Hepatocyte (in vitro differentiated cells): ENCODE measurements at places on chromosomes 7 and 10. TPM values are rescaled to one million over a fixed set of nuclear protein-coding genes. Genes with fewer than 3 reads are reported as not detected.

The PDSS1 gene
- polyA plus RNA-seq = 6.1 and 9.7 TPM in 2 replicates

The KNDC1 gene
- polyA plus RNA-seq = 4.0 and 4.3 TPM in 2 replicates

The GDF10 gene
- 3.3 and 5.7 TPM in 2 replicates for polyA plus RNA-seq

GRCh38 chr10:67790534-67791408 is 47.2 kb downstream of the DNAJC12 start:
- no peaks in the 10 kb centered on the region for H3K4me1 ChIP-seq
- no peak for DNase-seq
- H3K36me3 ChIP-seq = no peaks in the 10 kb centered on the region
- peaks cover 4% of the 10 kb centered on the region for H3K27me3 ChIP-seq
- no peak overlapping the region for H3K27ac ChIP-seq

DNA sequence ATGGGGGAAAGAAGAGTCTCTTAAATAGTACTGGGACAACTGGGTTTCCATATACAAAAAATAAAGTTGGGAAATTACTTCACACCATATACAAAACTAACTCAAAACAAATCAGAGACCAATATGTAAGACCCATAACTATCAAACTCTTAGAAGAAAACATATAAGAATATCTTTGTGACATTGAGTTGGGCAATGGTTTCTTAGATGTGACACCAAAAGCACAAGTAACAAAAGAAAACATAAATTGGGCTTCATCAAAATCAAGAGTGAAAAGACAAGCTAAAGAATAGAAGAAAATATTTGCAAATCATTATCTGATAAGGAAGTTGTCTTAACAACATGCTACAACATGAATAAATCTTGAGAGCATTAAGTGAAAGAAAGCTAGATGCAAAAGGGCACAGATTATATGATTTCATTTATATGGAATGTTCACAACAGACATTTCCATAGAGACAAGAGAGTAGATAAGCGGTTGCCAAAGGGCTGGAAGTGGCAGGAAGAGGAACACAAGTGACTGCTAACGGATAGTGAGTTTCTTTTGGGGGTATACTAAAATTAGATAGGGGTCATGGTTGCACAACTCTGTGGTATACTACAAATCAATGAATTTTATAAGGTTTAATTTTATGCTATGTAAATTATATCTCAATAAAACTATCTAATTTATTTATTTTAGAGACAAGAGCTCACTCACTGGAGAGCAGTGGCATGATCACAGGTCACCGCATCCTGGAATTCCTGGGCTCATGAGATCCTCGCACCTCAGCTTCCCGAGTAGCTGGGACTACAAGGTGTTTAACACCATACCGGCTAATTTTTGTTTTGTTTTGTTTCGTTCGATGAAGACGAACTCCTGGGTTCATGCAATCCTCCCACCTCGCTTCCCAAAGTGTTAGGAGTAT is 35.4 kb downstream of the JMJD1C start:
- no peak overlapping the region for H3K4me3 ChIP-seq
- H3K27ac ChIP-seq = peak overlapping the region; percentile 44
- DNase-seq = peak; percentile 25
- peaks cover 13% of the 10 kb centered on the region for H3K4me1 ChIP-seq
- no peaks in the 10 kb centered on the region for H3K36me3 ChIP-seq
- H3K27me3 ChIP-seq = no peaks in the 10 kb centered on the region

GRCh38 chr10:120601999-120602398 is 145.0 kb downstream of the PLPP4 start:
- no peaks in the 10 kb centered on the region for H3K36me3 ChIP-seq
- no peak overlapping the region for H3K4me3 ChIP-seq
- H3K27me3 ChIP-seq = no peaks in the 10 kb centered on the region
- no peak overlapping the region for H3K27ac ChIP-seq
- no peak for DNase-seq

DNA sequence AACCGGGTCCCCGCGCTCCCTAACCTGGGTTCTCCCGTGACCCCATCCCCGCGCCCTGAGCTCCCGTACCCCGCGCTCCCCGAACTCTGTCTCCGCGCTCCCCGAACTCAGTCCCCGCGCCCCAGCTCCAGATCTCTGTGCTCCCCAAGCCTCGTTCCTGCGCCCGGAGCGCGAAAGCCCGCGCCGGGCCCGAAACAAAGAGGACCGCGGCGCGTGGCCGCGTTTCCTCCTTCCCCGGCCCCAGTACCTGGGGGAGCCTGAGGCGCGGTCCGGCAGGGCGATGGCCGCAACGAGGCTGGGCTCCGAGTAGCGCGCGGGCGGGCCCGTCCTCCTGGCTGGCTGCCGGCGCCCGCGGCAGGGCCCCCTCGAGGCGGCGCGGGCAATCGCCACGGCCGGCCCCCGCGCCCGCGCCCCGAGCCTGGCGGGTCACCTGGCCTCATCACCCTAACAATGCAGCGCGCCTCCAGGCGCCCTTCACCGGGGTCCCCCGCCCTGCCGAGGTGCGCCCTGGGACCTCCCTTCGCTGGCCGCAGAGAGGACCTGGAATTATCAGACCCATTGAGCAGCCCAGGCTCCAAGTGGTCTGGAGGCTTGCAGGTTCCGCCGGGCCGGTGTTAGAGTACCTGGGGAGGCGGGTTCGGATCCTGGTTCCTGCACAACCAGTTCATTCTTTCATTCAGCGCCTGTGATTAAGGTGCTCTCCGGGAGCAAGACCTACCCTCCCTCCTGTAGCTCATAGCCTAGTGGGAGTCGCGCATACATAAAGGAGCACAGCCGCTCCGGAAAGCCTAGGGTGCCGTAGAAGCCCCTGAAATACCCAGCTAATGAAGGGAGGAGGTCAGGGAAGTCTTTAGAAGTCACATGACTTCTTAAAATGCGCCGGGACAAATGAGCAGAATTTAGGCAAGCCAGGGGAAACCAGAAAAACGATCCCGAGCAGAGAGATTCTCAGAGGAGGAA is at the start of gene TNS3:
TSS of gene TNS3 (minus strand) at position 308 of the 960 bp plus-strand sequence. CDS start 142,475 bp downstream, outside the sequence.
- H3K27me3 ChIP-seq = no peaks in the 10 kb centered on the region
- DNase-seq = peak; percentile 85
- H3K27ac ChIP-seq = peak within 1 kb of the TSS; percentile 100
- H3K4me3 ChIP-seq = peak within 1 kb of the TSS; percentile 97
- H3K36me3 ChIP-seq = no peaks in the 10 kb centered on the region

DNA sequence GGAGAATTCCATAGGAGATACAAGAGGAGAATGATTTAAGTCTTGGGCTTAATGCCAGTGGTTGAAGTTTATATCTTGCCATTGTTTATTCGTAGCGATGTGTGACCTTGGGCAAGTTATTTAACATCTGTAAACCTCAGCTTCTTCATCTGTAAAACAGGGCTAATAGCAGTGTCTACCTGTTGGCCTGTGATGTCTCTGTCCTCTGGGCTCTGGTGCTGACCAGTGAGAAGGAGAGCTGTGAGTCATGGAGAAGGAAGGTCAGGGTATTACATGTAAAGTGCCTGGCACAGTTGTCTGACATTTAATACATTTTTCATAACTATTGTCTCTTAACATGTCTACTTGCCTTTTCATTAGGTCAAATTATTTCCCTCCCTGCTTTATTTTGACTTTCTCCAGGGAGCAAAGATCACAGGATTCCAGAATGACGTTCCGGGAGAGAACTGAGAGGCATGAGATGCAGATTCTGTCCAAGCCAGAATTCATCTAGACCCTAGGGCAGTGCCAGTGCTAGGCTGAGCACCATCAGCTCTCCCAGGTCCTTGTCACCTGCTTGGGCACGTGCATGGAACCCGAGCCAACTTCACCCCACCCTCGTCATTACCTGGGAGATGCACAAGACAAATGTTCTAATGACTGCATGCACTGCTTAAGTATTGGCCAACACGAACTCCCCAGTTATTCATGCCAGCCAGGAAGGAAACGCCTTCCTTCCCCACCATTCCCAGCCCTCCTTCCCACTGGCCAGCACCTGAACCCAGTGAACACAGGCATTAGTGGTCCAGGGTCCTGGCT is 187.9 kb downstream of the DPY19L1 start:
- no peak for DNase-seq
- no peaks in the 10 kb centered on the region for H3K27me3 ChIP-seq
- H3K36me3 ChIP-seq = no peaks in the 10 kb centered on the region
- no peaks in the 10 kb centered on the region for H3K4me1 ChIP-seq
- H3K27ac ChIP-seq = no peak overlapping the region
- no peak overlapping the region for H3K4me3 ChIP-seq

DNA sequence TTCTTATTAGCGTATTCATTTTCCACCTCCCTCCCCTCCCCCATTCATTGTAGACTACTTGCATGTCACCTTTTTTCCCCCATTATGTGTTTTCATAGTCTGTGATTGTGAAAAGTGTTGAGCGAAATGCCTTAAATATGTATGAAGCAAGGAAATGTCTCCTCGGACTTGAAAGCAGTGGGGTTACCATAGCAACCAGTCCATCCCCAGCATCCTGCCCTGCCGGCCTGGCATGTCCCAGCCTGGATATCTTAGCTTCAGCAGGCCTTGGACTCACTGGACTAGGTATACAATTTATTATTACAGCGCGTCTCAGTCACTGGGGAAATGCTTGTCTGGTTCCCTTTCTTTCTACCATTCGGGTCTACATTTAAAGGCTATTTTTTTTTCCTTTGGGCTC is 283.6 kb downstream of the BICC1 start:
- no peaks in the 10 kb centered on the region for H3K36me3 ChIP-seq
- H3K4me1 ChIP-seq = no peaks in the 10 kb centered on the region
- H3K4me3 ChIP-seq = no peak overlapping the region
- H3K27ac ChIP-seq = no peak overlapping the region

- H3K36me3 ChIP-seq = no peaks in the 10 kb centered on the region
- H3K27ac ChIP-seq = no peak overlapping the region
- no peaks in the 10 kb centered on the region for H3K4me1 ChIP-seq
- H3K4me3 ChIP-seq = no peak overlapping the region
Measured at GRCh38 chr10:130338636-130339024, 202.4 kb downstream of the GLRX3 start.

- no peaks in the 10 kb centered on the region for H3K27me3 ChIP-seq
- H3K27ac ChIP-seq = peak overlapping the region; percentile 1
- no peaks in the 10 kb centered on the region for H3K4me1 ChIP-seq
- no peak for DNase-seq
Measured at GRCh38 chr7:15130666-15131541, 228.4 kb upstream of the DGKB start.
